Aorta (tissue), 5 donors: ENCODE measurements at places on chromosomes 4 and X. TPM values are rescaled to one million over a fixed set of nuclear protein-coding genes. Genes with fewer than 3 reads are reported as not detected.

- DNase-seq, result no peak
- no peak overlapping the region for H3K4me3 ChIP-seq
- H3K4me1 ChIP-seq, result peaks cover 2% of the 10 kb centered on the region
- no peak overlapping the region for H3K27ac ChIP-seq
- no peaks in the 10 kb centered on the region for H3K27me3 ChIP-seq
Measured at GRCh38 chr4:76952071-76952470, 2.5 kb downstream of the SEPTIN11 start.

GRCh38 chr4:57442831-57443291 is 332.7 kb upstream of the IGFBP7 start:
- no peaks in the 10 kb centered on the region for H3K27me3 ChIP-seq
- no peaks in the 10 kb centered on the region for H3K36me3 ChIP-seq
- H3K4me1 ChIP-seq, result no peaks in the 10 kb centered on the region
- no peak overlapping the region for H3K27ac ChIP-seq

DNA sequence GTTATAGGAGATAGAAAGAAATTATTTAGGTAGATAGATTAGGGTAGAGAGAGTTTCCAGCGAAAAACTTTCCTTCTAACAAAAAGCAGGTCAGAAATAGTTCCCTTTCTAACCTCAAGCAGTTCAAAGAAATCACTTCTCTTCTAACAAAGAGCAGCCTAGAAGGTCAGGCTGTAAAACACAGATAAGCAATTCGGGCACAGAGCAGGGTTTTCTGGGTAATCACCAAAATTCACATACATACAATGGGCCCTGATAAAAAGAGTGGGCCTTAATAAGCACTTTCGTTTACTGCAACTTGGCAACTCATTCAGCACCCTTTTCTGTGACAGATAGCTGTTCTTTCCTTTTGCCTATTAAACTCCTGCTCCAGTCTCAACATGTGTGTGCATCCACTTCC is 13.4 kb upstream of the NAF1 start:
- DNase-seq, result no peak
- no peaks in the 10 kb centered on the region for H3K36me3 ChIP-seq
- H3K27me3 ChIP-seq, result no peaks in the 10 kb centered on the region
- no peak overlapping the region for H3K27ac ChIP-seq
- no peak overlapping the region for H3K4me3 ChIP-seq

GRCh38 chrX:46456125-46456922 is 88.9 kb downstream of the ZNF674 start:
- no peak for DNase-seq
- no peaks in the 10 kb centered on the region for H3K4me1 ChIP-seq
- H3K27ac ChIP-seq, result no peak overlapping the region
- no peak overlapping the region for H3K4me3 ChIP-seq
- H3K27me3 ChIP-seq, result no peaks in the 10 kb centered on the region

DNA sequence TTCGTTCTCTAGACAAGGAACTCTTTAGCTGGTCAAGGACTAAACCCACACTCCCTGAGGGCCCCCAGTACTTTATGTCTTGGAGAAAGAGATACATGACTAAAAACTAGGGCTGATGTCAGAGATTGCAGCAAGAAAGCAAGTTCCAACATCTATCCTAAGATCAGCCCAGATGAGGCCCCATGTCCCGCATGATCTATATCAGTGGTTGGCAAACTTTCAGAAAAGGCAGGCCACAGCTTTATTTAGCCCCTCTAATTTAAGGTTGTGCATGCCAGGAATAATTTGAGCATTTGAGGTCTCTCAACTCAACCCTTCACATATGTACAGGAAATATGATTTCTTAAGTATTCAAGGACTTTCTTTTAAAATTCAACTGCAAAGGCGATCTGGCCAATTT is 44.1 kb upstream of the FRMD7 start:
- H3K27me3 ChIP-seq, result no peaks in the 10 kb centered on the region
- no peak overlapping the region for H3K27ac ChIP-seq
- H3K4me3 ChIP-seq, result no peak overlapping the region
- H3K4me1 ChIP-seq, result no peaks in the 10 kb centered on the region
- no peak for DNase-seq

The DGAT2L6 gene
- not detected for total RNA-seq

The BEX2 gene
- total RNA-seq, result 4.7 TPM
